ENCODE measurements at places on chromosomes 5 and 9. TPM values are rescaled to one million over a fixed set of nuclear protein-coding genes. Genes with fewer than 3 reads are reported as not detected.
A peak's percentile ranks its signal among the peaks of the same experiment; 100 is the strongest.

The MTREX gene
- 42.8 TPM for polyA plus RNA-seq

The SH3RF2 gene
- 24.3 TPM for polyA plus RNA-seq

The LOX gene
- 0.51 TPM for polyA plus RNA-seq

The GABRA1 gene
- not detected for polyA plus RNA-seq

The TLE1 gene
- 16.0 TPM for polyA plus RNA-seq

The PRRX2 gene
- polyA plus RNA-seq: 0.34 TPM

The SLC1A3 gene
- 10.3 TPM for polyA plus RNA-seq

- no peaks in the 10 kb centered on the region for H3K36me3 ChIP-seq
- no peak for DNase-seq
- no peaks in the 10 kb centered on the region for H3K4me1 ChIP-seq
Measured at GRCh38 chr9:99488131-99489059, 266.3 kb downstream of the SEC61B start.

DNA sequence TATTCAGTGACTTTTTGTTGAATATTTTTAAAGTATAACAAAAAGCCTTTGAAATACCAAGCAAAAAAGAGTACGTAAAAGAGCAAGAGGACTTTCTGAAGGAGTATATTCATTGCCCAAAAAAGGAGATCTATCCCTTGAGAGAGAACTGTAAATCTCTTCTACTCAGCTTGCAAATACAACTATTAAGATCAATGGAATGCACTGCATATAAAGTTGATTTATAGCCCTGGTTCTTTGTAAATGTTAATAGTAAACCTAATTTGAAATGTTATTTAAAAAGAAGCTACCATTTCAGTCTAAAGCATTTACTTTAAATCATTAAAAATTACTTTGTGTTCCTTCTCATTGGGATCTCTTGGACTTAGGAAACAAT, 168.1 kb downstream of the PDE4D start:
- no peak overlapping the region for H3K27ac ChIP-seq
- DNase-seq: no peak
- H3K27me3 ChIP-seq: no peaks in the 10 kb centered on the region
- H3K36me3 ChIP-seq: no peaks in the 10 kb centered on the region
- H3K4me1 ChIP-seq: no peaks in the 10 kb centered on the region

GRCh38 chr9:73548201-73548600, 396.5 kb downstream of the ANXA1 start:
- H3K4me1 ChIP-seq: no peaks in the 10 kb centered on the region
- H3K36me3 ChIP-seq: no peaks in the 10 kb centered on the region
- H3K4me3 ChIP-seq: no peak overlapping the region
- no peak for DNase-seq

DNA sequence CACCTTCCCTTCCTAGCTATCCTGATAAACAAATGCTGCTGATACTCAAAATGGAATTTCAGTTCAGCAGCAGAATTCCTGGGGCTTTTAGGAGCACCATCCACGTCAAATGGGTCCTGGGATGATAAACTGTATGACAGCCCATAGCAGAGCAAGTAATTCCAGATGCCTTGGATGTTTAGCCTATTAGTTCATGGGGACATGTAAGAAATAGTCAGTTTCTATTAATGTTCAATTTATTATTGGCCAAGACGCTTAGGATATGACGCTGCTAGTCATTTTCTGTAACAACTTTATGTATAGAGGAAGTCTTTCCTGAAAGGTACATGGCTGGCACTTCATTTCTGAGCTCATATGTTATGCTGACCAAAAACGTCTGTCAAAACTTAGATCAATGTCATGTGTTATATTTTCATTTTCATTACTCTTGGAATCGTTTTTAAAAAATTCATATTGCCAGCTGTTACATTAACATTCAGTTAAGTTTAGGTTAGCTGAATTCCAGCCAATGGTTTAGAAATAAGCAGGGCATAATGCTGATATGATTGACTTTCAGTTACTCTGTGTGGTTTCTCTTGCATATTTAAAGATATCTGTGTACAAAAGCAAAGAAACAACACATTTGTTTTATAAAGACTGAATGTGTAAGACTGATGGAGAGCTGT, 243.8 kb downstream of the CSNK1G3 start:
- H3K36me3 ChIP-seq: no peaks in the 10 kb centered on the region
- no peak overlapping the region for H3K27ac ChIP-seq
- no peaks in the 10 kb centered on the region for H3K27me3 ChIP-seq
- H3K4me1 ChIP-seq: peaks cover 20% of the 10 kb centered on the region

GRCh38 chr9:83930881-83931280, 9.6 kb upstream of the KIF27 start:
- peaks cover 20% of the 10 kb centered on the region for H3K4me1 ChIP-seq
- no peak overlapping the region for H3K4me3 ChIP-seq
- no peak for DNase-seq
- no peak overlapping the region for H3K27ac ChIP-seq
- H3K27me3 ChIP-seq: no peaks in the 10 kb centered on the region

GRCh38 chr5:149578896-149579295, 2.4 kb upstream of the ARHGEF37 start:
- H3K27ac ChIP-seq: no peak overlapping the region
- H3K4me3 ChIP-seq: no peak overlapping the region
- H3K27me3 ChIP-seq: no peaks in the 10 kb centered on the region
- H3K4me1 ChIP-seq: peaks cover 20% of the 10 kb centered on the region
- H3K36me3 ChIP-seq: no peaks in the 10 kb centered on the region

- H3K27ac ChIP-seq: no peak overlapping the region
- no peak for DNase-seq
- H3K4me3 ChIP-seq: no peak overlapping the region
- peaks cover 9% of the 10 kb centered on the region for H3K27me3 ChIP-seq
- no peaks in the 10 kb centered on the region for H3K36me3 ChIP-seq
- no peaks in the 10 kb centered on the region for H3K4me1 ChIP-seq
Measured at GRCh38 chr5:73280821-73281746, 108.1 kb downstream of the TMEM174 start.

- H3K27me3 ChIP-seq: no peaks in the 10 kb centered on the region
- DNase-seq: no peak
- peaks cover 6% of the 10 kb centered on the region for H3K36me3 ChIP-seq
- no peak overlapping the region for H3K4me3 ChIP-seq
- H3K27ac ChIP-seq: no peak overlapping the region
- H3K4me1 ChIP-seq: no peaks in the 10 kb centered on the region
Measured at GRCh38 chr9:121144482-121144881, 57.2 kb downstream of the RAB14 start.

DNA sequence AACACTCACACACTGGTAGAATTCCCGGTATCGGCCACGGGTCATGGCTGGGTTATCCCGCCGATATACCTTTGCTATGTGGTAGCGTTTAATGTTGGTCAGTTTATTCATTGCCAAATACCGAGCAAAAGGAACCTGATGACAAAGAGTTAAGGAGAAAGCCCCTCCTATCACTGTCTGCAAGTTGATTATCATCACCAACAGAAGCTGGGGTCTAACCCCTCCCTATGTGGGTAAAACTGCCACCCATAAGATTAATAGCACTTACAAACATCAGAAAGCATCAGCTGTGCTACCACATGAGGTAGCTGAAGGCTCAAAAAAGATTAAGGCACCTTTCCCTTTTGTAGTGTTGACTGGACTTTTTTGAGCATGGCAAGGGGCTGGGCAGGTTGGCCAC, 5.6 kb upstream of the DND1 start:
- H3K27ac ChIP-seq: no peak overlapping the region
- DNase-seq: no peak
- no peaks in the 10 kb centered on the region for H3K27me3 ChIP-seq
- no peak overlapping the region for H3K4me3 ChIP-seq

DNA sequence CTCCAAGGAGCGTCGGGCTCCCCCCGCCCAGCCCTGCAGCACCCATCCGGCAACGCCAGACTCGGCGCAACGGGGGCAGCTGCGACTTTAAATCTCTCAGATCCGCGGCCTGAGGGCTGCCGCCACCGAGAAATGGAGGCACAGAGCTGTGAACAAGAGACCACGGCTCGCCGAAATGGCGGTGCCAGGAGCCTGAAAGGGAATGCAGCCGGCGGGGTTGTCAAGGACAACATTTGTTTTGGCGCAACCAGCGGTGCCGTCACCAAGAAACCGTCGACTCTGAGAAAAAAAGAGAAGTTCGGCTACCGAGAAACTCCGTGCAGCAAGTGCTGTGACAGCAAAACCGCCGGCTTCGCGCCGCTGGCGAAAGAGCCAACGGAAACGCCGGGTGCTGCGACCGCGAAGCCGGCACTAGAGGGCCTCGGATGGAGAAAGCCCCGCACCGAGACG, 2.1 kb upstream of the ANXA2R start:
- H3K27me3 ChIP-seq: no peaks in the 10 kb centered on the region
- H3K4me1 ChIP-seq: peaks cover 34% of the 10 kb centered on the region
- H3K4me3 ChIP-seq: peak overlapping the region; percentile 75
- DNase-seq: peak; percentile 83
- H3K36me3 ChIP-seq: no peaks in the 10 kb centered on the region

DNA sequence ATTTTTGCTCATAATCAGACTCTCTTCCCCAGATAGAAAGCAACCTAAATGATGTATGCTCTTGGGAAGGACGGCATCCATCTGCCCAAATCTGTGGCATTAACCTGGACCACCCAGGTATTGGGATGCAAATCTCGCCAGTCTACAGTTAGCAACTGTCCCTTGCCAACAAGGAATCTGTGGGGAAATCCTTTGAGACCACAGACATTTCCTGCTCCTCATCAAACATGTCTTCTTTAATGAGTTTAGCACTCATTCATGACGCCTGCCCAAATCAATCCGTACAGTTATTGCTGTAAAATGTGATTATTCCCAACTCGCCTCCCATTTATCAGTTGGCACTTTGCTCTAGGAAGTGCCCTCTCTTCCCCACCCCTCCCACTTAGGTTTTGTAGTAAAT, 7.8 kb downstream of the ROR2 start:
- no peak for DNase-seq
- H3K27me3 ChIP-seq: no peaks in the 10 kb centered on the region
- no peaks in the 10 kb centered on the region for H3K4me1 ChIP-seq
- no peak overlapping the region for H3K4me3 ChIP-seq
- H3K36me3 ChIP-seq: no peaks in the 10 kb centered on the region
- no peak overlapping the region for H3K27ac ChIP-seq

Measured in psoas muscle (tissue), 8 donors.